ENCODE measurements at places on chromosomes 6 and 20.

DNA sequence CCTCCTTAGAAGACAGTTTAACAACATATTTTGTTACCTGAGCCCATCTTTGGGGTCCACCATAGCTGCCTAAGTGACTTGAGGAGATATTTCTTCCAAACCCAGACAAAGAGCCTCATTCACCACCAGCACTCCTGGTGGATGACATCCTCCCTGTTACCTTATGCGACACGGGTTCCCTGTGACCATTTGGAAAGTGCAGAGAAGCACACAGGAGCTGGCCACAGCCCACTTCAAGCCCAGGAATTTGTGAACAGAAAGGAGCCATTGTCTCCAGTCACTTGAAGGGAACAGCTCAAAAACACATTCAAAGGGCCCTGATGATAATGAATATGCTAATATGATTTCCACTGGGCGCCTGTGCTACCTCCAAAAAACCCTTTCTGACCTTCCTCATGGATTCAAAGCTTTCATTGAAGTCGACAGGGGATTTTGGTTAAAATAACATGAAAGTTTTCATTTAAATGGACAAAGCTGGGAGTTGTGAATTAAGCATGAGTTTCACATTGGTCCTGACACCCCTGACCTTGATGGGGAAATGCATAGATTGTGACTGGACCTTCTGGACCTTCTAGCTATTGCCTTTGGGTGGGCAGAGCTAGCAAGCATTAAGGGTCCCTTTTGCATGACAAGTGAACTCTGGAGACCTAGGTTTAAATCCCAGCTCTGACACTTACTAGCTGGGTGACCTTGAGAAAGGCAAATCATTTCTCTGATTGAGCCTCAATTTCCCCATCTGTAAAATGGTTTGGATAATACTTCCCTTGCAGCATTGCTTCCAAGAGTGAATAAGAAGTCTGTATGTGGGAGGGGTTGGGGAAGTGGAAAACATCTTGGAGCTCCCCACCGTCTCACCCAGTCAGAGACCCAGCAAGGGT is 83.3 kb upstream of the SIRPA start:
- H3K4me3 ChIP-seq: no peak overlapping the region
- no peaks in the 10 kb centered on the region for H3K36me3 ChIP-seq
- no peaks in the 10 kb centered on the region for H3K27me3 ChIP-seq
- no peak for DNase-seq

GRCh38 chr6:161353208-161353613 is 79.3 kb upstream of the AGPAT4 start:
- H3K36me3 ChIP-seq: no peaks in the 10 kb centered on the region
- H3K27ac ChIP-seq: no peak overlapping the region
- no peak overlapping the region for H3K4me3 ChIP-seq
- H3K27me3 ChIP-seq: no peaks in the 10 kb centered on the region
- no peak for DNase-seq

GRCh38 chr20:50191544-50192363 is 1.1 kb downstream of the CEBPB start:
- H3K4me3 ChIP-seq: peak overlapping the region; percentile 81
- peak overlapping the region; percentile 98 for H3K27ac ChIP-seq
- H3K27me3 ChIP-seq: no peaks in the 10 kb centered on the region
- no peaks in the 10 kb centered on the region for H3K36me3 ChIP-seq
- DNase-seq: peak; percentile 80

- H3K4me3 ChIP-seq: no peak overlapping the region
- H3K4me1 ChIP-seq: no peaks in the 10 kb centered on the region
- H3K27ac ChIP-seq: no peak overlapping the region
- no peak for DNase-seq
- H3K36me3 ChIP-seq: no peaks in the 10 kb centered on the region
Measured at GRCh38 chr6:18269253-18269652, 4.9 kb upstream of the DEK start.

GRCh38 chr6:134740027-134740373 is 209.9 kb downstream of the ALDH8A1 start:
- no peaks in the 10 kb centered on the region for H3K27me3 ChIP-seq
- H3K27ac ChIP-seq: no peak overlapping the region
- H3K36me3 ChIP-seq: no peaks in the 10 kb centered on the region
- H3K4me3 ChIP-seq: no peak overlapping the region
- no peak for DNase-seq
- H3K4me1 ChIP-seq: peaks cover 3% of the 10 kb centered on the region

GRCh38 chr6:79646561-79646960 is 15.4 kb downstream of the SH3BGRL2 start:
- no peak overlapping the region for H3K4me3 ChIP-seq
- no peak for DNase-seq
- peaks cover 30% of the 10 kb centered on the region for H3K4me1 ChIP-seq
- no peak overlapping the region for H3K27ac ChIP-seq
- H3K27me3 ChIP-seq: no peaks in the 10 kb centered on the region

Data from heart left ventricle (tissue), 16 donors.